ENCODE measurements at places on chromosomes 1 and 21. TPM values are rescaled to one million over a fixed set of nuclear protein-coding genes. Genes with fewer than 3 reads are reported as not detected.
A peak's percentile ranks its signal among the peaks of the same experiment; 100 is the strongest.

Gene RIPPLY3
- not detected for total RNA-seq

Gene PLD5
- total RNA-seq, result not detected

- DNase-seq, result no peak
Observed at GRCh38 chr1:14442669-14443068, 155.8 kb upstream of the KAZN start.

DNA sequence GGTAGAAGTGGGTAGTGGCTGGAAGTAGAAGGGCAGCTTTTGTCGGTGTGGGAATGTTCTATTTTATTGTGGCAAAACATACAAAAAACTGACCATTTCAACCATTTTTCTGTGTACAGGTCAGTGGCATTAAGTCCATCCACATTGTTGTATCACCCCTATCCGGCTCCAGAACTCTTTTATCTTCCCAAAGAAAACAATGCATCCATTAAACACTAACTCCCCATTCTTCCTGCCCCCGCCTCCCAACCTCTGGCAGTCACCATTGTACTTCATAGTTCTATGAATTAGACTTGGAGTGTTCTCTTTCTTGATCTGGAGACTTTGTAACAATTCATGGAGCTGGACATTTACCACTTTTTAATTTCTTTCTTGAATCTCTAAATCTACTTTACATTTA is 55.7 kb downstream of the DEGS1 start:
- no peak for DNase-seq

Gene EIF3I
- 664 TPM for total RNA-seq

DNA sequence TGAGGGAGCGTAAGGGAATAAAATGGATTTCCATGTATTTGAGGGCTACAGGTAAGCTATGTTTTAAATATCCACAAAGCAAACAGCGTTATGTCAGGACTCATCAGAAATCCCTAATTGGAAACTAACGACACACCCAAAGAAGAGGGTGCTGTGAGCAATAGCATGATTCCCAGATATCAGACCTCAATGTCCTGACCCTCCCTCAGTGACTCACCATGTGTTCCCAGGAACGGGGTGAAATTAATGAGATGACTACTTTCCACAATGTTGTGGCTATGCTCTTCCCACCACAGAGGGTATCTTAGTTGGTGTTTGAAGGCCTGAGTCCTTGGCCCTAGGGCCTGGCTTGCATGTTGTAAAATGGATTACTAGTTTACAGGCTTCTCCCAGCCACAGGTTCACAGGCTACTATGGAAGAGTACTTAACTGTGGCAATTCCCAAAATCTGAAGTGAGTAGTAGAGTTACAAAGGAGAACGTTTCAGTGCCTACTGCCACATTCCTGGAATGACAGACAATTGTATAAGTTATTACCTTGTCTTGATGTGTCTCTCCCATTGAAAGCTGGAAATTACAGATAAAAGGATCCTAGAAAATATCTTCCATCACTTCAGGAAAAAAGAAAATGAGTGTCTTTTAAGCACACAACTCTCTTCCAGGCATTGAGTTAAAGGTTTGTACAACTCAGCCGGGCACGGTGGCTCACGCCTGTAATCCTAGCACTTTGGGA is 1.7 kb upstream of the KRTAP11-1 start:
- DNase-seq, result no peak

GRCh38 chr1:168386949-168387586 is 106.4 kb downstream of the TBX19 start:
- DNase-seq, result no peak

Gene FBLIM1
- total RNA-seq, result 38.9 TPM

DNA sequence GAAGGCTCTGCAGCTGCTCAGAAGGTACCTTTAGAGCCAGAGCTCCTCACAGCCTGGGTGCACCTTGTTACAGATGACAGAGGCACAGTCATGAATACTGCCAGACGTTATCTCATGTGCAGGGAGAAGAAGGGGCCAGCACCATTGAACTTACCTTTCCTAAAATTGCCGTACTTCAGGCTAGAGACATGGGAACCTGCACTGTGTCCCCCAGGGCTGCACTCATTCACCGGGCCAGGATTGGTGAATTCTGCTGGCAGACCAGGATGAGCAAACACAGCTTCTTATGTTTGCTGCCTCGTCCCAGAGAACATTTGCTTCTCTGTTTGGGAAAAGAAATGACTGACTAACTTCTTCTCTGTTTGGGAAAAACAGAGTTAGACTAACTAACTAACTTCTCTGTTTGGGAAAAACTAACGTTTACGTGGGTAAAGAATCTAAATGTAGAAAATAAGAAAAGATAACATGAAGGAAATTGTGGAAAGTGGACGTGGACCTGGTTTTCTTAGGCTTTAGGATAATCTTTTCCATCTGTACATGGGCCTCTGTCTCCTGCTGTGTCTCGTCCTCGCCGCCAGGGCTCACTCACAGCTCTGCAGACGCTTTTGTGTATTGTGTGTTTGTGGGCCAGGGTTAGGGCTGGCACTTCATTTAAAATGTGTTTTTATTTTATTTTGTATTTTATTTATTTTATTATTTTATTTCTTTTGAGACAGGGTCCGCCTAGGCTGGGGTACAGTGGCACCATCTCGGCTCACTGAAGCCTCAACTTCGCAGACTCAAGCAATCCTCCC is 9.9 kb downstream of the OBSCN start:
- DNase-seq, result no peak

Gene OVAAL
- total RNA-seq, result not detected

Gene ANGPTL1
- 1.5 TPM for total RNA-seq

DNA sequence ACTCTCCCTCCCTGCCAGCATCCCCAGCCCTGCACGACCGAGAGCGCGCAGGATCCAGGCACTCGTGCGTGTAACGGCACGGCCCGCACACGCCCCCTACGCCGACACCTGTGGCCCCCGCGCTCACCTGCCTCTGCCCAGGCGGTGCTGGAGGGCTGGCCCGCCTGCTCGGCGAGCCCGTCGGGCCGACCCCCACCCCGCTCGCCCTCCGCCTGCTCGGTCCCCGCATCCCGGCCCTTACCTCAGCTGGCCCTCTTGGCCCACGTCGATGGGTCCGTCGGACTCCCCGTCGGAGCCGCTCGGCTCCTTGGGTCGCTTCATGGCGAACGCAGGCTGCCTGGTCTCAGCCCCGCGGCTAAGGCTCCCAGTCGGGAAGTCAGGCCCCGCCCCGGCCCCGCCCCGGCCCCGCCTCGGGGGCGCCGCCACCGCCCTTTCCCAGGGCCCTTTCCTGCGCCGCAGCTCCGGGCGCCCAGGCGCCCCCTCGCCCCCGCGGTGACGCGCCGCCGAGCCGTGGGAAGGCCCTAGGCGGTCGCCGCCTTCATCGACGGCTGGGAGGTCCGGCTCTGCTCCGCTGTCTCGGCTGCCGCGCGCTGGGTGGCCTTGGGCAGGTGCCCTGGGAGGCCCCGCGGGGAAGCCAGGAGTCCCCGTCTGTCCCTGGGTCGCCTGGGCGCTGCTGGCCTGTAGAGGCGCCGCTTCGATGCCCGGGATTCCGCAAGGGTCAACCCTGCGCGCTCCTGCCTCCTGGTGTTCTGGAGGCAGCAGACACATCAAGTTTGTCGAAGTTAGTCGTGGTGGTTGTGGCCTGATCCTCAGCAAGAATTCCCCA is at the start of gene HEYL:
Gene HEYL, minus strand, starts transcription at position 339 of the 826 bp plus-strand sequence. Its CDS starts 18 bp downstream, at position 321.
- DNase-seq, result no peak

DNA sequence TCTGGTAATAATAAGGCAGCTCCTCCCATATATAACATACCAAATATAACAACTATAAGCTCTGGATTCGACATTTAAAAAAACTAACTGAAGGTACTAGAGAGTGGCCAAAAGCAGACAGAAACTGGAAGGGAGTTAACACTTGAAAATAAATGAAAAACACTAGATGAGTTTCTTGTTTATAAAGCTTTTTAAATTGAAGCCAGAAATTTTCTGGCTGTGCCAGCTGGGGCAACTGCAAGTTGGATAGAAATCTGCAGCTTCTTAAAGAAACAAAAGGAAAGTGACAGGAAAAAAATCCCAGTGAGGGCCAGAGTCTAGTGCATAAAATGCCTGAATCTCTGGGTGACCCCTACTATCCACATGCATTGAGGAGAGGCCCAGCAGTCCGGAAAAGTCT is 432.7 kb downstream of the SMYD3 start:
- DNase-seq, result no peak

GRCh38 chr1:28122183-28122582 is 33.8 kb upstream of the EYA3 start:
- DNase-seq, result no peak

GRCh38 chr1:108865316-108865910 is 8.5 kb upstream of the AKNAD1 start:
- no peak for DNase-seq

DNA sequence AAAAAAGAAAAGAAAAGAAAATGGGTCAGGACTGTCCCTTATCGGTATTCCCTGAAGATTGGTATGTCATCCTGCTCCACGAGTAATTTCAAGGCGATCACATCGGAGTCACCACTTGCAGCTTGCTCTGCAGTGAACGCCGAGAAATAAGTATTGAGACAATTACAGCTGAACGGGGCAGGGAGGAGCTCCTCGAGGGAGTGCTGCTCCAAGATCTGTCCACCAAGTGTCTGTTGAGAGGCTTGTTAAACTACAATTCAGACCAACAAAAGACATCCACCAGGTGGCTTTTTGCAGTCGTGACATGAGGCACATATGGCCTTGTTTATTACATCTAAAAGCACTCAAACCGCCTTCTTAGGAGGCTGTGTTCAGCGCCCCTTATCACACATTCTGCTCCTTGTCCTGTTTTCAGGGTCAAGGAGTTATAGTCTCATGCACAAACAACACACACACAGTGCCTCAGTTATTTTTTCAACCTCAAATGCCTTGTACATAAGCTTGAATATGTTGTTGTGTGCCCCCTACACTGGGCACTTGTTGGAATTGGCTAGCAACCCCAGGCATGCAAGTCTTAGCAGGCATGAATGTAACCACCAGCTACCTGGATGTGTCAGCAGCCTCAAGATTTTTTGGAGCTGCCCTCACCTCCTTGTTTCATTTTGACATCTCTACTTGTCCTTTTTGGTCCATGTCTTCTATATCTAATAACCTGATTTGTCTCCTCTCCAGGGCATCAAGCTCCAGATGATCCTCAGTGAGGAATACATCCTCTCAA is 13.0 kb upstream of the CD48 start:
- peak; percentile 11 for DNase-seq

Gene ZBTB21
- total RNA-seq, result 12.8 TPM

- DNase-seq, result no peak
Observed at GRCh38 chr1:56095696-56096665, 483.4 kb downstream of the PLPP3 start.

Gene OR2L5
- not detected for total RNA-seq

Gene PIK3C2B
- total RNA-seq, result 2.4 TPM

GRCh38 chr1:246800356-246800755 is 76.1 kb downstream of the SCCPDH start:
- DNase-seq, result no peak

GRCh38 chr1:58884706-58885661 is 101.1 kb upstream of the JUN start:
- no peak for DNase-seq

GRCh38 chr21:41245509-41246135 is 71.0 kb upstream of the FAM3B start:
- no peak for DNase-seq

DNA sequence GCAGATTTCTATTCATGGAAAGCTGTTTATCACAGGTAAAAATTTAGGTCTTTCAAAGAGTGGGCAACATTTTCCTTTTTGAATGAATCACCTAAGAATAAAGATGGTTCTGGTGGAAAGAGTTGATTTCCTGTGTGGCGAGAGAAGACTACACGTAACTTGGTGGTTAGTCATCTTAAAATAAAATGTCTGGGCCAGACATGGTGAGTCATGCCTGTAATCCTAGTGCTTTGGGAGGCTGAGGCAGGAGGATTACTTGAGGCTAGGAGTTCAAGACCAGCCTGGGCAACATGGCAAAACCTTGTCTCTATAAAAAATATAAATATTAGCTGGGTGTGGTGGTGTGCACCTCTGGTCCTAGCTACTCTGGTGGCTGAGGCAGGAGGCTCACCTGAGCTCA is 65.7 kb downstream of the DISP1 start:
- DNase-seq, result peak; percentile 69

Gene SLC26A9
- total RNA-seq, result not detected

Gene AKR7A3
- total RNA-seq, result not detected

GRCh38 chr1:147771226-147772125 is 11.1 kb upstream of the GJA5 start:
- peak; percentile 14 for DNase-seq

Gene KAZN
- total RNA-seq, result 1.6 TPM

DNA sequence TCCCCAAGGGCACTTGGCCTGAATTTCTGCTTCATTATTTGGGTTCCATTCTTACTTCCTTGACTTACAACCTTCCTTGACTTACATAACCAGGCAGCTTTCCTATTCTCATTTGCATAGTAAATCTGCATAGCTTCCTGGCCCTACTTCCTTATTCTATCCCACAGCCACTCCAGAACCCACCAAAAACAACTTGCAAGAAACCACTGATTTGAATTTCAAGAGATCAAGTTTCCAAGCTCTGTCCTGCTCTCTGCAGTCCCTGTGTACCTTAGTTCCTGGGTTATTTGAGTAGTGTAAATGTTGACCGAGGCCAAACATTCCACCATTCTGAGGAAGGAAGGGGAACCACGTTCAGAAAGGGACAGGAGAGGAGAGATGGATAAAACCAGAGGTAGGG is 603.3 kb downstream of the PTPRC start:
- DNase-seq, result no peak

DNA sequence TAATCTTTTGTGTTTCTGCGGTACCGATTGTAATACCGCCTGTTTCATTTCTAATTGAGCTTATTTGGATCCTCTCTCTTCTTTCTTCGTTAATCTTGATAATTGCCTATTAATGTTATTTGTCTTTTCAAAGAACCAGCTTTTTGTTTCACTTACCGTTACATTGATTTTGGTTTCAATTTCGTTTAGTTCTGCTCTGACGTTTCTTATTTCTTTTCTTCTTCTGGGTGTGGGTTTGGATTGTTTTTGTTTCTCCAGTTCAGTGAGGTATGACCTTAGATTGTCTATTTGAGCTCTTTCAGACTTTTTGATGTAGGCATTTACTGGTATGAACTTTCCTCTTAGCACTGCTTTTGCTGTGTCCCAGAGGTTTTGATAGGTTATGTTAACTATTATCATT is 9.4 kb downstream of the OR2M2 start:
- no peak for DNase-seq

DNA sequence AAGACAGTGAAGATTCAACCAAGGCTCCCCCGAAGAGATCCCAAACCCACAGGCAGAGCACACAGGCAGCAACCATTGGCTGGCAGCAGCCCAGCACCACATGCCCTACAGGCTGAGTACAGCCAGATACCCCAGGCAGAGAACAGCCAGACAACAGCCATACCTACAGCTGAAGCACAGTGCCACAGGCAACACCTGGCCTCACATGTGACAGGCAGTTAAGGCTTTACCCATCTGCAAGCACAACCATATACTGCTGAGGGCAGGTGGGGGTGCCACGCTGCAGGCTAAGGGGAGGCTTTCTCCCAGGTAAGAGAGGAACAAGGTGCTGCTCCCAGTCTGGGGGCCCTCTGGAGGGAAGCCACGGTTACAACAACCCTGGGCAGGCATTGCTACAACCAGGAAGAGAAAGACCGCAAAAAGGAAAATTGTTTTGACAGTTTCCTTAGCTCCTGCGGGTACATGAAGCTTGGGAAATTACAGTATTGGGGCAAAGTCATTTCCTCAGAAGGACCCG is 12.3 kb downstream of the CHIT1 start:
- no peak for DNase-seq
